ENCODE measurements at places on chromosomes 2 and 18. TPM values are rescaled to one million over a fixed set of nuclear protein-coding genes. Genes with fewer than 3 reads are reported as not detected.
A peak's percentile ranks its signal among the peaks of the same experiment; 100 is the strongest.

- no peak overlapping the region for H3K27ac ChIP-seq
- H3K4me1 ChIP-seq, result no peaks in the 10 kb centered on the region
- no peak overlapping the region for H3K4me3 ChIP-seq
Measured at GRCh38 chr2:109208951-109209335, 79.9 kb downstream of the SH3RF3 start.

GRCh38 chr2:223647258-223647952, 45.2 kb upstream of the SCG2 start:
- no peaks in the 10 kb centered on the region for H3K4me1 ChIP-seq
- no peaks in the 10 kb centered on the region for H3K27me3 ChIP-seq
- DNase-seq, result no peak
- H3K27ac ChIP-seq, result no peak overlapping the region
- H3K4me3 ChIP-seq, result no peak overlapping the region

DNA sequence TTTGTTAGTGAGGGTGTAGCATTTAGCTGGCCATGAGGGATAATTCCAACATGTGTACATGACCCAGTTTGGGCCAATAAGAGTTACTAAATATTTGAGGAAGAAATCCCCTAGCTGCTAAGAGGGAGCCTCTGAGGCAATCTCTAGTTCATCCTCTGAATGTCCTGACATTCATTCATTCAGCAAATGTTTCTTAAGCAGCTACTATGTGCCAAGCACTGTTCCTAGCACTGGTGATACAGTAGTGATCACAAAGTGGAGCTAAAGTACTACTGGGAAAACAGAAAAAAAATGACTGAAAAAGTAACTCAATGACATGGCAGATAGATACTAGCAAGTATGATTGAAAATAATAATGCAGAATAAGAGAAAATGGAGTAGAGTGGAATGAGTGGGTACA, 79.8 kb upstream of the PID1 start:
- H3K27ac ChIP-seq, result no peak overlapping the region
- no peaks in the 10 kb centered on the region for H3K27me3 ChIP-seq
- H3K36me3 ChIP-seq, result no peaks in the 10 kb centered on the region
- H3K4me1 ChIP-seq, result no peaks in the 10 kb centered on the region
- no peak overlapping the region for H3K4me3 ChIP-seq

- no peak overlapping the region for H3K4me3 ChIP-seq
- no peak for DNase-seq
- H3K27me3 ChIP-seq, result no peaks in the 10 kb centered on the region
- H3K36me3 ChIP-seq, result no peaks in the 10 kb centered on the region
Measured at GRCh38 chr18:56067214-56067894, 479.4 kb upstream of the TCF4 start.

- H3K36me3 ChIP-seq, result no peaks in the 10 kb centered on the region
- no peaks in the 10 kb centered on the region for H3K4me1 ChIP-seq
- no peak overlapping the region for H3K27ac ChIP-seq
Measured at GRCh38 chr18:45660746-45661145, 45.5 kb downstream of the SLC14A2 start.

DNA sequence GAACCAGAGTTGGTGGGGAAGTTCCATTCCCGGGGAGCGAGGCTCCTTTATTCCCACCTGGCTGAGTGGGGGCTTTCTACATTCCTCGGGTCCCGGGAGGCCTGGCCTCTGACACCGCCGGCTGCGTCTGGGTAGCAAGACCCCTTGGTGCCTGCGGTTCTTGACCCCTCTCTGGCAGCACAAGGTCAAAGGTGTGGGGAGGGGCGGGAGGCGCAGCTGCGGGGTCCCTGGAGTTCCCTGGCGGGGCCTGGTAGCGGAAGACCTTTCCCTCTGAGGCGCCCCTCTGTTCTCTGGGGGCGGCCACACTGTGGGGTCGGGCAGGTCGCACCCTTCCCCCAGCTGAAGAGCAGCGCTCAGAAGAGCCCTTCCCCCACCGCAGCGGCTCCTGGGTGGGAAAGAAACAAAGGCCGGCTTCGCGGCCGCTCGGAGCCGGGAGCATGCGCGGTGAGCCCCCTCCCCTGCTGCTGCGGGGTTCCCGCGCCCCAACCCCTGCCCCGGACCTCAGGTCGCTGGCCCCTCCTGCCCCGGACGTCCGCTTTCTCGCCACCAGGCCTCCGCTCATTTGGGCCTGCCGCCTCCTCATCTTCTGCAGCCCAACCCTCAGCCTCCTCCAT, 146.3 kb downstream of the ANKRD44 start:
- no peaks in the 10 kb centered on the region for H3K36me3 ChIP-seq
- no peaks in the 10 kb centered on the region for H3K27me3 ChIP-seq
- H3K4me3 ChIP-seq, result no peak overlapping the region
- peak; percentile 13 for DNase-seq
- peaks cover 7% of the 10 kb centered on the region for H3K4me1 ChIP-seq
- H3K27ac ChIP-seq, result peak overlapping the region; percentile 43

- DNase-seq, result no peak
- H3K4me3 ChIP-seq, result no peak overlapping the region
- H3K36me3 ChIP-seq, result no peaks in the 10 kb centered on the region
- no peak overlapping the region for H3K27ac ChIP-seq
Measured at GRCh38 chr2:160538559-160539355, 45.1 kb upstream of the RBMS1 start.

GRCh38 chr2:11746807-11747459, 501 bp downstream of the LPIN1 start:
- peak overlapping the region; percentile 62 for H3K4me3 ChIP-seq
- peaks cover 33% of the 10 kb centered on the region for H3K4me1 ChIP-seq
- no peaks in the 10 kb centered on the region for H3K36me3 ChIP-seq

GRCh38 chr18:24497031-24497754, 36.8 kb downstream of the HRH4 start:
- no peaks in the 10 kb centered on the region for H3K4me1 ChIP-seq
- no peaks in the 10 kb centered on the region for H3K36me3 ChIP-seq
- H3K4me3 ChIP-seq, result no peak overlapping the region
- no peaks in the 10 kb centered on the region for H3K27me3 ChIP-seq
- no peak for DNase-seq

GRCh38 chr2:216315802-216316603, 56.3 kb downstream of the MARCHF4 start:
- peaks cover 16% of the 10 kb centered on the region for H3K4me1 ChIP-seq
- H3K36me3 ChIP-seq, result no peaks in the 10 kb centered on the region
- H3K27ac ChIP-seq, result no peak overlapping the region
- no peak overlapping the region for H3K4me3 ChIP-seq
- H3K27me3 ChIP-seq, result no peaks in the 10 kb centered on the region
- DNase-seq, result no peak

DNA sequence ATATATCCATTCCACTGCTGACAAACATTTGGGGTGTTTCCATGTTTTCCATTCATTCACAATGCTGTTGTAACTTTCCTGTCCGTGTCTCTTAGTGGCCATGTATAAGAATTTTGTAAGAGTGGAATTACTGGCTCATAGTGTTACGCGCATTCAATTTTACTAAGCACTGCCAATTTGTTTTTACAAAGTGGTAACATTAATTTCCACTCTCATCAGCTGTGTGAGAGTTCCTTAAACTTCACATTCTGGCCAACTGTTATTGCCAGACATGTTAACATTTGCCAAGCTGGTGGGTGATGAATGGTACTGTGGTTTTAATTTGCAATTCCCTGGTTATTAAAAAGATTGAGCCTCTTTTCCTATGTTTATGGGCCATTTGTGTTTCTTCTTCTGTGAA, 134.2 kb downstream of the DTNB start:
- no peak for DNase-seq
- no peak overlapping the region for H3K4me3 ChIP-seq
- no peak overlapping the region for H3K27ac ChIP-seq
- H3K27me3 ChIP-seq, result no peaks in the 10 kb centered on the region

DNA sequence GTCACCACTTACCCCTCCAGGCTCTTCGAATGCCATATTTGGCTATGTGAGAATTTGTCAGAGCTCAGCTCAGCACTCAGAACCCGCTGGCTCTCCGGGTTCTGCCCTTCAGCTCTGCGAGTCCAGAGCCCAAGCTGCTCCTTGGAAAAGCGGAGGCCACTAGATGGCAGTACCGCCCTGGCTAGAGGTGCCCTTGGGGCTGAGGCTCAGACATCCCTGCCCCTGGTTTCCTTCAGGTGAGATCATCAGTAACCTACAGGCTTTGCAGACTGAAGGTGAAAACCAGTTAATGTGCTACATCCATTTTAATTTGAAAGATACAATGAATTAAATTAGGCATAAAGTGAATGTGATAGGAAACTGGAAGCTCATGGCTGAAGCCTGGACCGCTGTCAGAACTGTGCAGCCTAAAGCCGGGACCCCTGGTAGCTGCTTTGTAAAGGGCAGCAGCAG, 285.6 kb downstream of the AGAP1 start:
- no peaks in the 10 kb centered on the region for H3K27me3 ChIP-seq
- H3K4me3 ChIP-seq, result no peak overlapping the region
- peak; percentile 71 for DNase-seq
- no peaks in the 10 kb centered on the region for H3K4me1 ChIP-seq
- no peaks in the 10 kb centered on the region for H3K36me3 ChIP-seq

DNA sequence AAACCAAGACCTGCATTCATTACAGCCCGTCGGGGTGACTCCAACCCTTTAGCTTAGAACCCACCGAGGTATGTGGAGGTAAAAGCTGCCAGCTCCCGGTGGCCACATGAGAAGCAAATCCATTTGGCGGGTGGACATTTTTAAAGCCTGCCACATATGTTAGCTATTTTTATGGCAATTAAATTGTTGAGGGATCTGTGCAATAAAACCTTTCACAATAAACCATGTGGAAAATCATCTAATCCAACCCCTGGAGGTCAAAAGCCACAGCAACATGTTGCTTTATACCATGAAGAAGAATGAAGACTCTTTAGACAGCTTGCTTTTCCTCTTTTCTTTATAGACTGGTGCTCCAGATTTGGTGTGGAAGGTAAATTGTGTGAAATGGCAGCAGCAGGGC, 176.3 kb downstream of the AGPS start:
- no peaks in the 10 kb centered on the region for H3K27me3 ChIP-seq
- H3K27ac ChIP-seq, result no peak overlapping the region
- H3K4me3 ChIP-seq, result no peak overlapping the region

GRCh38 chr2:112061840-112062239, 6.8 kb downstream of the TMEM87B start:
- no peak overlapping the region for H3K4me3 ChIP-seq
- no peaks in the 10 kb centered on the region for H3K36me3 ChIP-seq
- no peak overlapping the region for H3K27ac ChIP-seq
- H3K27me3 ChIP-seq, result no peaks in the 10 kb centered on the region

GRCh38 chr2:42581257-42581656, 12.8 kb downstream of the MTA3 start:
- H3K4me3 ChIP-seq, result no peak overlapping the region
- DNase-seq, result no peak
- H3K27ac ChIP-seq, result no peak overlapping the region
- H3K36me3 ChIP-seq, result peaks cover 92% of the 10 kb centered on the region
- no peaks in the 10 kb centered on the region for H3K4me1 ChIP-seq

Gene DSC3
- 3.7 TPM for total RNA-seq

Gene OR6B3
- total RNA-seq, result not detected

Gene FHOD3
- total RNA-seq, result 10.5 TPM

Gene SETBP1
- total RNA-seq, result 6.5 TPM

Gene RBFA
- 29.5 TPM for total RNA-seq

Gene RIT2
- 2.5 TPM for total RNA-seq

Gene GPAT2
- 0.63 TPM for total RNA-seq

Gene SCN2A
- 1.1 TPM for total RNA-seq

Measured in H1 (cell line).